Caco-2 (cell line): ENCODE measurements at places on chromosomes 1 and 21.

GRCh38 chr1:212261361-212261929 lies 23.8 kb upstream of the PPP2R5A start:
- peak; percentile 43 for DNase-seq

DNA sequence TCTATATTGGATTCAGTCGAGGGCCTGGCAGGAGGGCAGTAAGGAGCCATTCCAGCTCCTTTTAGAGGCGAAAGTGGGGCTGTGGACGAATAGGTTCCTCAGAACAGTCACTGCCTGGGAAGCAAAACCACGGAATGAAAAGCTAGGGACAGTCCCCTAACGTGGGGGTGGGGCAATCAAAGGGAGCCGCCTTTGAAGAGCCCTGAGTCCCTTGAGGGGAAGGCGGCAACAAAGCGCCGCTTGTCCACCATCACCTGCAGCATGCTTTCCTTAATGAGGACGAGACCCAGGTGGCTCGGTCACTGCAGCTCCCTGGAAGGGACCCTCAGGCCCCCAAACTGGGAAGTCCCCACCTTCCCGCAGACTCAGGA lies 184.7 kb downstream of the ETS2 start:
- no peak for DNase-seq

DNA sequence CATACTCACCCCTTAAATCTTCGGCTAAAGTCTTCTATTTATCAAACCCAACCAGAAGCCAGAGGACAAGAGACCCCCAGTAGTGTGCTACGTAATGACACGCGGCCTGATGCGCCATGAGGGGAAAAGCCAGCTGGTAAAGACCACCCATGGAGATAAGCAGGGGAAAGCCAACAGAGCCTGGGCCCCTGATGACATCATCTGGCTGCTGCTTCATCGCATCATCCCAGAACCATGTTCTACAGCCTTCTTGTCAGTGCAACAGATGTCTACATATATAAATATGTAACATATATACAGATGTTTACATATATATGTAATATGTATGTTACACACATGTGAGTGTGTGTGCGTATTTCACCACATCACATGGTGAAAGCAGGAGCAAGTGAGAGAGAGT lies 81.7 kb upstream of the VANGL1 start:
- DNase-seq, result no peak

DNA sequence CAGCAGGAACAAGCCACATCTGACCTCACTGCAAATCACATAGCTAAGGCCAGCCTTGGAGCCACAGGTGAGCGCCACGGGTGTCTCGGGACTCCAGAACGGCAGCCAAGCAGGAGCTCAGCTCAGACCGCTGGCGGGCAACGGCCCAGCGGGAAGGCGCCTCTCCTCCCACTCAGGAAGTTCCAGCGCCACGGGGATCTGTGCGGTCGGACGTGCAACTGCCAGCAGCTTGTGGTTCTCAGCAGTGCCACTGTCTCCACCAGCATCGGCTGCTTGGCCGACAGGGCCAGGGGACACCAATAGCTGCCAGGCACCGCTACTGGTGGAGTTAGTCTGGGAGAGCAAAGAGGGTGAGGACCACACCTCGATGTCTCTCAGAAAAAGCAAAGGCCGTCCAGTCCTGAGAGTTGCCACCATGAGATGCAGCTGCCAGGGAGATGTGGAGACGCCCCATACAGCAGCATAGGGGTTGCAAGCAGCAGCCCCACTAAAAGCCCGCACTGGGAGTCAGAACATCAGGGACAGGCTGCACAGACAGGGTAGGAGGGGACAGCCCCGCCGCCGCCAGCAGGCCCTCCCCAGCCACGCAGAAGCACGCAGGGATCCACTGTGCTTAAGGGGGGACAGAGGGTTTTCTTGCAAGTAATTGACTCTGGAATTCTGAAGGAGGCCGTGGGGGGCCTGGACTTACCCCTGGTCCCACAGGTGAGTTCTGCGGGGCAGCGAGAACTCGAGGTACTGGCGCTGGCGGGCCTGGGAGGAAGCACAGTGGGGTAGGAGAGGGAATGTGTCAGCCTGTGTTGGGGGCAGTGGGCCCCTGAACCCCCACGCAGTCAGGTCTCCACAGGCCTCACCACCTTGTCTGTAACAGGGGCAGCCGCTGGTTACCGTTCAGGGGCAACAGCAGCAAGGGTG lies 83.5 kb downstream of the NPHP4 start:
- no peak for DNase-seq

- DNase-seq, result peak; percentile 55
Observed at GRCh38 chr1:29235955-29236711, at the start of gene PTPRU. PTPRU (plus strand) TSS chr1:29236522; CDS start chr1:29236645, 123 bp downstream.

GRCh38 chr1:204556458-204557052 lies 40.3 kb downstream of the MDM4 start:
- DNase-seq, result no peak

GRCh38 chr1:57122031-57122430 lies 156.2 kb upstream of the C8B start:
- DNase-seq, result no peak

- DNase-seq, result no peak
Observed at GRCh38 chr1:76463849-76464248, 389.3 kb downstream of the ST6GALNAC3 start.

- no peak for DNase-seq
Observed at GRCh38 chr1:20095564-20096434, 23.5 kb downstream of the PLA2G2D start.

DNA sequence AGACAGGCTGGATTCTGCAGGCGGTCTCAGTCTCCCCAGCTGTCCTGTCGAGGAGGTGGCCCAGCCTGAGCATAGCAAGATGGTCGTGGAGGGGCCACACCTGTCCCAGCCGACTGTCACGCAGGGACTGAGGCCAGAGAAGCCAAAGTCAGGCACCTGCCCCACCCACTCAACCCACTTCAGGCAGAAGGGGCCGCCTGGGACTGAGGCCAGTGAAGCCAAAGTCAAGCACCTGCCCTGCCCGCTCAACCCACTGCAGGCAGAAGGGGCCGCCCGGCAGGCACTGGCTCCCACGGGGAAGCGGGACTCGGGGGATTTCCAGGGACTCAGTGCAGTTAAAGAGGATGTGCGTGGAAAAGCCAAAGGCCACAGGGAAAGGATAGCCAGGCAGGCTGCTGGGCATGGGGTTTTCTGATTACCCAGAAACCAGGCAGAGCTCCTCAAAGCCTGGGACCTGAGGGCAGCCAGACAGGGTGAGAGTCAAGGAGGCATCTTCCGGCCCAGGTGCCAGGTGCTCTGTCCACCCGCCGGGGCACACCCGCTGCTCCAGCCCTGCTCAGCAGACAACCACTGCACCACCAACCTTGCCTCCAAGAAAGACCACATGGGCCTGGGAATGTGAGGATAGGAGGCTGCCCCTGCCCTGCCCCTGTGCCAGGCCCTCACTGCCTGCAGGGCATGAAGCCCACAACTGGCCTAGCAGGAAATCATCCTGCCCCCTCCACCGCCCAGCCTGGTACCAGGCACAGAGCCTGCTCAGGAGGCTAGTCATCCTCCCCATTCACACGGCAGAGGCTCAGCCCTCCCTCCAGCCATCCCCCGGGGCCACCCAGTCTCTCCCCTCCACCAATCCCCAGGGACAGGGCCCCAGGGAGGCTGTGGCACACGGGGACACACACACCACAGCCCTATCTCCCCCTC lies 41.0 kb downstream of the MEGF6 start:
- no peak for DNase-seq

- DNase-seq, result no peak
Observed at GRCh38 chr1:15916417-15916816, 59.5 kb downstream of the ZBTB17 start.

DNA sequence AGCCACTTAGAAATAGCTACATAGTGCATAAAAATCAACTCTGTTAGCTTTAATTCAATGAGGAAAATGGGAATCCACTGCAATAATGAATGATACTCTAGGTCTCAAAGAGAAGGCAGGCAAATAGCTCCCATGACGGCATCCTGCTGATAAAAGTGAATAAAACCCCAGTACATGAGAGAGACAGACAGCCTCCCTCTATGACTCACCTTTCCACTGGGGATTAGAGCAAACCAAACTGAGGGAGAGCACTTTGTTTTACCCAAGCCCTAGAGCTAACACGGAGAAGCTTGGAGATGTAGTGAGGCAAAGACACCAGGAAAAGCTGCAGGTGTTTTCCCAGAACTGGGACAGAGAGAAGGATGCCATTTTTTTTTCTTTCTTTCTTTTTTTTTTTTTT lies 621.9 kb downstream of the LRRIQ3 start:
- DNase-seq, result no peak

DNA sequence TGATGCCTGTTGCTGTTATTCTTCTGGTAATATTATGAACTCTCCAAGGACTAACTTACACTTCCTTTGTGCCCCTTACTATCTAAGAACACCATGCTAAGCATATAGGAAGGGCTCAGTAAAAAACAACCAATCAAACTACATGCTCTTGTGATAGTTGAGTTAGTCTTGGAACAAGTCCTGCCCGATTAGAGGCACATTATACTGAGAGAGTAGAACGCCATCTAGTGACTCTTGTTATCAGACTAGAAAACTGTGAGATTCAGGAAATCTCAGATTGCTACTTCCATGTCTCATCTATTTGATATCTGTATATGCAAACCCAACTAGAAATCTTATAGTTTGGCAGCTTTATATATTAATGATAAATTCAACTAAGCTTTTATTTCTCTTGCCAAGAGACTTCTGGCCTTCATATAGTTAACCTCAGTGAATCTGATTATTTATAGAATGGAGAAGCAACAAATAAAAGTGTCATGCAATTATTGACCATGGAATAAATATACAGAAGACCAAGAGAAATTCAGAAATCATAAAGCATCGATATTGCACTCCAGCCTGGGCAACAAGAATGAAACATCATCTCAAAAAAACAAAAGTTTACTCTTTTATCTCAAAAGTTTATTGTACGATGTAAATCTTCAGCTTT lies 7.8 kb upstream of the SRRM1 start:
- DNase-seq, result peak; percentile 33
